ENCODE measurements at places on chromosomes 6 and 20. TPM values are rescaled to one million over a fixed set of nuclear protein-coding genes. Genes with fewer than 3 reads are reported as not detected.

The SCUBE3 gene
- total RNA-seq, result 0.81 TPM

- DNase-seq, result no peak
These were observed 136.7 kb downstream of the HFE start for GRCh38 chr6:26223650-26224546.

The HAO1 gene
- total RNA-seq, result 0.80 TPM

GRCh38 chr20:49590163-49591017, 22.5 kb upstream of the PTGIS start:
- no peak for DNase-seq

The ZNF311 gene
- total RNA-seq, result 0.15 TPM

The MTG2 gene
- 43.0 TPM for total RNA-seq

DNA sequence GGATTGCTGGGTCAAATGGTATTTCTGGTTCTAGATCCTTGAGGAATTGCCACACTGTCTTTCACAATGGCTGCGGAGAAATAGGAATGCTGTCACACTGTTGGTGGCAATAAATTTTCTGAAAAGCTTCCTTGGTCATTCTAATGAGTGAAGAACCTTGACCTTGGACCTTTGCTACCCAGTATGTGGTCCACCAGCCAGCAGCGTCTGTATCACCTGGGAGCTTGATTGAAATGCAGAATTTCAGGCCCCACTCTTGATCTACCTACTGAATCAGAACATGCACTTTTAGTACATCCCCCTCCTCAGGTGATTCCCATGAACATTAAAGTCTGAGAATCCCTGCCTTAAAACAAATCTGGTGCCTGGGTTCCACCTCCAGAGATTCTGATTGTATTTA, 27.5 kb upstream of the GLP1R start:
- DNase-seq, result no peak

Data from suprapubic skin (tissue), 4 donors.